Putamen (tissue), 1 donor: ENCODE measurements at places on chromosomes 11 and 22.

GRCh38 chr22:25922141-25922540 lies 180.2 kb downstream of the MYO18B start:
- DNase-seq: no peak

DNA sequence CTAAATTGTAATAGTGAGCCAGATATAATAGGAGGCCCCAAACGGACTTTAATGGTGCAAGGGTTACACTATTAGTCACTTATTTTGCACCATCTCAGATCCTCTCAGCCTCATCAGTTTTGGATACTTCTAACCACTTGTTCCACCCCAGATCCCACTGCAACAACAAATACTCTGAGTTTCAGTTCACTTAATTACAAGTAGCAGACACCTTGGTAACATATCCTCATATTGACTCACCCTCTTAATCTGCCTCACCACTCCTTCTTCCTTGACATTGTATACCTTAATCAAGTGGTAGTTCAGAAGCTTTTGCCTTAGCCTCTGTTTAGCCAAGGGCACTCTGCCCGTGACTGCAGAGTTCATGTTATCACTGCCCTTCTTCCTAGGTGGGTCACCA lies 256.1 kb upstream of the UBASH3B start:
- DNase-seq: no peak

GRCh38 chr11:70481625-70482528 lies 83.5 kb downstream of the CTTN start:
- DNase-seq: no peak

- DNase-seq: no peak
Measured at GRCh38 chr11:57786436-57786835, 24.8 kb downstream of the CTNND1 start.

DNA sequence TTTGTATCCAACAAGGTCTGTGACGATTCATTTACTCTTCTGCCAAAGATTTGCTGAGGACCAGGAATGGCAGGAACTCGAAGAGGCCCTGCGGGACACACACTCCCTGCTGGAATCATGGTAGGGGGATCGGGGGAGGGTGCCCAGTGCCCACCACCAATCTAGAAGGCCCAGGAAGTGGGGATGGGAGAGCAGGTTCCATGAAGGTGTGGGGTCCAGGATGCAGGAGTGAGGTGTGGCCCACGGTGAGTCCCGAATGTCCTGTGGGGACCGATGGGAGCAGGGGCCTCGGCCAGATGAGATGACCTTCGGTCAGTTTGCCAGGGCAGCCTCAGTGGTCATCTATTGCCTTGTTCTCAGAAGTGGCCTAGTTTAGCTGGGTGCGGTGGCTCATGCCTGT lies 492.7 kb downstream of the BRD1 start:
- no peak for DNase-seq

- DNase-seq: peak; percentile 12
Measured at GRCh38 chr11:34823639-34824038, 92.5 kb downstream of the APIP start.

DNA sequence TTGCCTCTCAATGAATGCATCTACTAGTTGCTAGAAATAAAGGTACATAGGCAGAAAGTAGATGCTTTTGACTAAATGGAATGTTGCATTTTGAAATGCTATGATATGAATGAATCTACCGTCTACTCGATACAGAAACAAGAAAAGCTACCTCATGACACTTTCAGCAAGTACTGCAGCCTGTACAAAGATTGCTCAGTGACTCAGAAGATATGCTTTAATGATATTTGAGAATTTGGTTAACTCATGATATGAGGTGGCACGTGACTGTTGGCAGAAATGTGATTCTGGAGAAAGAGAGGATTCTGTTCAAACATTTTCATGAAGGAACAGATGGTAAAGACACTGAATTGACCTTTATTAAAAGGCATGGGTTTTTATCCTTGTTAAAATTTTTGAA lies 76.0 kb downstream of the HSD17B12 start:
- no peak for DNase-seq

GRCh38 chr22:36512991-36513390 lies 6.2 kb upstream of the FOXRED2 start:
- DNase-seq: no peak

DNA sequence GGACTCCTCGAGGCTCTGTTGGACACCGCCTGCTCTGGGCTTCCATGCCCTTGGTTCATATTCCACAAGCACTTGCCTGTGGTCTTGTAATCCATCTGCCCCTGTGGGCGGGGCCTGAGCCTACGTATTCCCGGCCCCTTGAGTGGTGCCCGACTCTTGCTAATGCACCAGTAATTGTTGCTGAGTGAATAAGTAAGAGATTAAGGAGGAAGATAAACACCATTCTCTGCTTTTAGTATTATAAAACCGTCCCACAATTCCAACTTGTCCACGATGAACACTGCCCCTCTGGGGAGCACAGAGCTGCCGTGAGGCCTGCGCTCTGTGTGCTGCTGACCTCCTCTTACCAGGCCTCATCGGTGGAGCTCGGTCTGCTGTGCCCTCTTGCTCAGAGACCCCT lies 50.3 kb downstream of the MICAL2 start:
- DNase-seq: no peak

DNA sequence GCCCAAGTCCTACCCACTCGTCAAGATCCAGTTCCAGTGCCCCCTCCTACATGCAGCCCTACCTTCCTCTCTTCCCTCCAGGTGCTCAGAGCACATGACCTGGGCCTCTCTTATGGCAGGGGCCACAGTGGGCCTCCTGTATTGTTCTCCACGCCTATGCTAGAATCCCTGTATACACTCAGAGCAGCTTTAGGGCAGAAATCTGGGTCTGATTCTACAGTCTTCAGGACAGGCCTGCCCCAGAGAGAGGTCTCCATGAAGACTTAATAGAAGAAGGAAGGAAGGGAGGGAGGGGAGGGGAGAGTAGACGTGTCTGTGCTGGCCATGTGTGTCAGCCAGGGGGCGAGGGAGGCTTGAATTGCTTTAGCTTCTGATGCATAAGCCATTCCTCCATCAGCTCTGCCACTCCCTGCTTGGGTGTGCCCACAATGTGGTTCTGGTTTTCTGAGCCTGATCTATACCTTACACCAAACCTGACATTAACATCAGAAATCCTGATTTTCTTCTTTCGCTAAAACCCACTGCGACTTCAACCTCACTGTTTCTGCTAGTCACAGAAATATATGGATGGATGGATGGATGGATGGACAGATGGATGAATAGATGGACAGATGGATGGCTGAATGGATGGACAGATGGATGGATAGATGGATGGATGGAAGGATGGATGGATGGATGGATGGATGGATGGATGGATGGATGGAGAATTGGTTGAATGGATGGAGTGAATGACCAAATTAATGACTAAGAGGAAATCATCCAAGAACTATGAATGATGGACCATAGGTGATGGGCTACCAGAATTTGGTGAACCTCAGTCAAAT lies 56.6 kb upstream of the PRDM11 start:
- no peak for DNase-seq

- DNase-seq: no peak
Measured at GRCh38 chr11:61372659-61373420, 10.7 kb downstream of the TMEM138 start.

DNA sequence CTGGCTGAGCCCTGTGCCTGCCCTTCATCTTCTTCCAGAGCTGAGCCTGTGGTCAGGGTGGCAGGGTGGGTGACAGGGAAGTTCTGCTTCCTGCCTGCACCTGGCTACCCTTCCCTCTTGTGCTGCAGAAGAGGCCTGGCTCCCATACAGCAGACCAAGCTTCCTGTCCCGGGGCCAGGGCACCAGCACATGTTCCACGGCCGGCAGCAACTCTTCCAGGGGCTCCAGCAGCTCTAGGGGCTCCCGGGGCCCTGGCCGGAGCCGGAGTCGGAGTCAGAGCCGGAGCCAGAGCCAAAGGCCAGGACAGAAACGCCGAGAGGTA lies 15.0 kb downstream of the ROBO3 start:
- no peak for DNase-seq

DNA sequence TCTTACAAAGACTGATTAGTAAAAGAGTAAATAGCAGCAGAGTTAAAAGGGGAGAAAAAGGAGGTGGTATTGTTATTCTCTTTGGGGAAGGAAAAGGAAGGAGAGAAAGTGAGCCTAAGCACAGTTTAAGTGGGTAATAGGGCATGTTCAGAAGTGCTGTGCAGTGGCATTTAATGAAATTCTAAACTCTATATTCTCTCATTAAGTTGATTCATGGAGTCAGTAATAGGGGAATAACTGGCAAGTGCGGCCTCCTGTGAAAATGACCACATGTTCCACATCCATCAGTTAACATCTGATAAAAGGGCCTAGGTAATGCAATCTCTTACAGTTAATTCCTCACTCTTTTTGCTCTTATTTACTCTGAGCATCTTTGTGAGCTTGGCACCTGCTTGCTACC lies 516.7 kb downstream of the JRKL start:
- DNase-seq: no peak

GRCh38 chr11:37558619-37559210 lies 960.7 kb upstream of the RAG2 start:
- DNase-seq: no peak
